ENCODE measurements at places on chromosomes 3 and 15.

DNA sequence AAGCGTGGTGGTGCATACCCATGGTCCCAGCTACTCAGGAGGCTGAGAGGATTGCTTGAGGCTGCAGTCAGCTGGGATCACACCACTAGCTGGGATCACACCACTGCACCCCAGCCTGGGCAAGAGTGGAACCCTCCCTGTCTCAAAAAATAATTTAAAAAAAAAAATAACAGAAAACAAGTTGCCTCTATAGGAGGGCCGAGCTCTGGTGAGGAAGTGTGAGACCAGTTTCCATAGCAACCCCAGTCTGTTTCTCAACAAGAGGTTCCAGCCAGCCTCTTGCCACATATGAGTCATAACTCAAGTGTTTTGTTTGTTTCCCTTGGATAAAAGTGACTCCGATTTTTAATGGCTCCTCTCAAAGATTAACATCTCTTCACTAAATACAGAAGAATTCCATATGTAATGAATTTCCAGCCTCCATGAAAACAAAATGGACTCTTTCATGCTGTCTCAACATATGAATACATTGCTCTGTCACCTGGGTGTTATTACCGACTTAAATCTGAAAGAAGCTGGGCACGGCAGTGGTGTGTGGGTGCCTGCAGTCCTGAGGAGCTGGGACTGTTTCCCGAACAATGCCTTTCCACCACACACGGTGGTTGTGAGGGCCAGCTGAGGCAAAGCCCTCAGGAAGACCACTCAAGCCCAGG is 19.7 kb downstream of the TMEM43 start:
- peak; percentile 39 for DNase-seq

DNA sequence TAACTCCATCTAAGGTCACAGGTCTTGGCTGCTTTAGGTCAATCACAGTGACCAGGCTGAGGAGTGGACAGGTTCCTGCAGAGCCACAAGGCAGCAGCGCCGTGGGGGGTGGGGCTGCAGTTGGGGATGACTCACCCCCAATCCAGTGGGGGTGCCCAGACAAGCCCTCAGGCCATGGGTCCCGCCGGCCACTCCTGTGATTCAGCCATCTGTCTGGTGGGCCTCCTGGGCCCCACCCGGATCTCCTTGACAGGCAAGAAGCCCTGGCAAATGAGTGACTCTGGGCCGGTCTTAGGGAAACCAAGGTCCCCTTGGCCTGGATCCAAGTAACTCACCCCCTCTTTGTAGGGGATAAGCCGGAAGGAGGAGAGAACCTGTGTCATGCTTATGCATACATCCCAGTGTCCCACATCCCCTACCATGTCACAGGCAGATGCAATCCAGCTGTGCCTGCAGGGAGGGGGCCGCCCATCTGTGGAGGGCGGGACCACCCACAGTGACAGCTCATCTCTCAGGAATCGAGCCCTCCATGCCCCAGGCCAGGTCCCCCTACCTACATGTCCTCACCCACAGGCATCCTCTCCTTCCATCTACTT is 495 bp upstream of the COL7A1 start:
- DNase-seq, result no peak

DNA sequence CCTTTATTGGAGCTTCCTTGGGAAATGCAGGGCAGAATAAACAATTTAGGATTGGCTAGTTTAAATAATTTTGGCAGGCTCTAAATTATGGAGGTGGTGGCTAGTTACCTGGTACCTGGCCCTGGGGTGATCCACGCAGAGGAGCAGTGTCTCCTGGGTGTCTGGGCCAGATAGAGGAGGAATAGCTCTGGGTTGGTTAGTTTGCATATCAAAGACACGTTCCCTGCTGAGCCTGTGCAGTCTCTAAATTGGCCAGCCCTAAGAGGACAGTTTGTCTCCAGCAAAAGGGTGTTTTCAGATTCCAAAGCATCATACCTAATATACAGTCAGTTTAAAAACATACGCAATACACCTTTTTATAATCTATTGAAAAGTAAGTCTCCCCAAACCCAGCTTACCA is 333.3 kb upstream of the TPM1 start:
- DNase-seq, result no peak

- no peak for DNase-seq
Observed at GRCh38 chr15:25832158-25832557, 31.0 kb downstream of the ATP10A start.

GRCh38 chr15:60591496-60592370 is 112.8 kb upstream of the ICE2 start:
- peak; percentile 46 for DNase-seq

DNA sequence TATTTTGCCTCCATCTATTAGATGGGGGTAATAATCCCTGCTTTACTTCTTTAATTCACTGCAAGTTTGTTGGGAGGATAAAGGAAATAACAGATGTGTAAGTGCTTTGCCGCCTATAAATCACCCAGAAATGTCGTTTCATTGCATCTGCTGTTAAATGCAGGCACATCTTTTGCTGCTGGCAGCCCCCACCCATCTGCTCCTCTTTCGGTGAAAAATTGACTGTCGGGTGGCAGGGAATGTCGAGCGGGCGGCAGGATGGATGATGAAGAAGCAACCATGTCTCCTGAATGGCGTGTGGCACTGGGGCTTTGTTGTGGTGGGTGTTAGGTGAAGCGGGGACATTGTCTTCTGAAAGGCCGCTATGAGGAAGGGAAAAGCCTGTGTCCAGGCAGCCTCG is 543 bp upstream of the REC114 start:
- no peak for DNase-seq

DNA sequence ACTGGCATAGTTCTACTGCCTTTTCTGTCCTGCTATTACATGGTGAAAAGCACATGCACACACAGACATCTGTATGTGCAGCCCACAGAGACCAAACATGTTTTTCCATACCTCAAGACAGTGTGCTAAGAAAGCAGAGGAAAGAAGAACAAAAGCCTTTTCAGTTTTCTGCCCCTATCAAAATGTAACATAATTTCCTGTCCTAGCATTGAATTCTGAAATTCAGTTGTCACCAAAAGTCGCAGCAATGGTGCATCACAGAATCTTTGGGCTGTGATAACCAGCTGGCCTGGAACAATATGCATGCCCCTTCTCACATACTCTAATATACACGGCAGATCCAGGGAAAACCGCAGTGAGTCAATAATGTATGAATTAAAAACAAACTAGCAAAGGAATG is 153.8 kb upstream of the RAP2B start:
- DNase-seq, result no peak

DNA sequence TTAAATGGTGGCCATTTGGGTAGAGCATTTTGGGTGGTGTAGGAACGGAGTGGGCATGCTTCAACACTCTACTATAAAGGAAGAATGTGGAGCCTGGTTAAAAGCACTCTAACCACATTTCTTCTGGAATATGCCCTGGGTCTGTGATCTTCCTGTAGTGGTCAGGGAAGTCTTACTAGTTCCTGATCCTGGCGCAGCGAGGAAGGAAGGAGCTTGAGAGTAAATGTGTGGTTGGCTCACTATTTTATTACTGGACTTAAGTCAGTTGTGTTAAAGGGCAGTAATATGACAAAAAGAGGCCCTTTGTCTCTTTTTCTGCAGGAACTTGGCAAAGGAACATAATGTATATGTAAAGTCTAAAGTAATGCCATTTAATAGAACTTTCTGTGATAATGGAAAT is 197.6 kb upstream of the ZPLD1 start:
- no peak for DNase-seq

DNA sequence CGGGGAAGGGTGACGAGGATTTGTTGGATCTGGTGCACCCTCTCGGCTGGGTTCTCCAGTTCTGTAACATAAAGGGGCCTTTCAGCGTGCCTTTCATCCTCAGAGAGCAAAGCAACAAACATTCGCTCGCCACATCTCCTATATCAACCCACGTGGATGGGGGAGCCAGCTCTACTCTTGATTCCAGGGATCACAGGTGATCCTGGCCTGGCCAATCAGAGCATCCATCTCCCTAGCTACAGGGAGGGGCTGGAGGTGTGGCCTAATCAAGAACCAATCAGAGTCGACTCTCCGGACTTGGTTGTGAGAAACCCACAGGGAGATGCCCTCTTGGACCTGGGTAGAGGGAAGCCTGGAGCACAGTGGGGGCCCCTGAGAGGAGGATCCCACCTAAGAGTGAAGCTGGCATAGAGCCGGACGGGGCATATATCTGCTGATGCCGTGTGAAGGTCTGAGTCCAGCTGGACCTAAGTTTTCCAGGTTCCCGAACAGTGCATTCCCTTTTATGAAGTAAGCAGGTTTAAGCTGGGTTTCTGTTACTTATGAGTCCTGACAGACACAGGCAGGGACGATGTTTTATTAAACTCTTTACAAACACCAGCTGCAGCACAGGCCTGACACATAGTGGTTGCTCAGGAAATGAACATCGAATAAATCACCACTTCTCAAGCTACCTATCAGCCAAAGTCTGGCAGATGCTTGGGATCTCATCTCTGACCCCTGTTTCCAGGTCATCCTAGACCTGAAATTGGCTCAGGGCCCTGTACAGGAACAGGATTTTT is 50.7 kb upstream of the RAD18 start:
- DNase-seq, result no peak

DNA sequence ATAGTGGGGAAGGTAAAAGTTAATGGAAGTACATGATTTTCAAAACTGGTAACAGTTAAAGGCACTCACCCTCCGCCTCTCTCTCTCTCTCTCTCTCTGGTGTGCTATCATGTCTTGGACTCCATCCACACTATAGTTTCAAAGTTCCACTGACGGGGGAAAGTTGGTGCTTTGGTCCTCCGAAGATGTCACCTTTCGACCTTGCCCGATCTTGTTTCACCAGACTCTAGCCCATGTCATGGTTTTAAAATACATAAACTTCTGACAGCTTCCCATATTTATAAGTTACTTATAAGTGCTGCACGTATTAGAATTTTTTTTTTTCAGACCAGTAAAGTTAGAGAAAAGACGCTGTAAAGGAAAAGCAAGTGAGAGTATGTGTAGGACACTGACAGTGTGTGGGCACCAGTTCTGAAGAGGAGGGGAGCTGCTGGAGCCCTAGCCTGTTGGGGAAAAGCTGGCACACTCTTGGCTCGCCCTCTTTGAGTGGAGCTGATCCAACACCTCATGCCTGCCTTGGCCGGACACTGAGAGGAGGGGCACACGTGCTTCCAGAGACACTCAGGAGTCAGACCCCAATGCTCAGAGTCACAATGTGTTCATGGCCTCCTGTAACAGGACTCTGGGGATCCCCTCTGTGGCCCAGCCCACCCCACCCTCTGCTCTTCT is 200.5 kb upstream of the TPM1 start:
- DNase-seq, result no peak

GRCh38 chr3:42115215-42115614 is 24.1 kb downstream of the TRAK1 start:
- DNase-seq, result no peak

DNA sequence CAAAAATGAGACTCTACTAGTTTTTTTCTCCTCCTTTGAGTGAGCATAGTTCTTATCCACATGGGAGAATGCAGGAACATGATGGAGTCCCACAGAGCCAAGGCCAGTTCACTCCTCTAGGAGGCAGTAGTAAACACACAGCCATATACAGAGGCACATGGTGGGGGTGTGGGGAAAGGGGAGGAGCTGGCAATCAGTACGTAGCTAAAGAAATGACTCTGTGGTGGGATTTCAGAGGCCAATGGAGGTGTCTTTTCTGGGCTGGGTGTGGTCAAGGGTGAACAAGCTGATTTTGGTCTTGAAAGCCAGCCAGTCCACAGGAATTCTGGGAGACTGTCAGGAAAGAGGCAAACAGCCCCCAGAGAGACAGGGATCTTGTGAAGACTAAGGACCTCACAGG is 6.6 kb upstream of the RAB11A start:
- peak; percentile 21 for DNase-seq

DNA sequence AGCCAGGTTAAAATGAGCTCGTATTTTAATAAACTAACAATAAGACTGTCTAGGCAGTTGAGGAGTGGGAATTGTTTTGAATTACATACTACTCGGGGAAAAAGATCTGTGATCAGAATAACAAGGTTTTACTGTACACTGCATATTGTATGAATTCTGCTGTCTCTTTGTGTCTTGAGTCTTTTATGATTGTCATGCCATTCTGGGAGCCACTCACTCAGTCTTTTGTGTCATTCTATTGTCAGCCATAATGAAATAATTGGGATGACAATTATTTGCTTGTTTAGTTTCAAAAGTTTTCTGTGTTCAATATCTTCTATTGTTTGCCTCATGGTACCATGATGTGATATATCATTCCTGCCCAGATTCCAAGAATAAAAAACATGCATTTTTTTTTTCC is 339.6 kb upstream of the TBL1XR1 start:
- DNase-seq, result no peak

DNA sequence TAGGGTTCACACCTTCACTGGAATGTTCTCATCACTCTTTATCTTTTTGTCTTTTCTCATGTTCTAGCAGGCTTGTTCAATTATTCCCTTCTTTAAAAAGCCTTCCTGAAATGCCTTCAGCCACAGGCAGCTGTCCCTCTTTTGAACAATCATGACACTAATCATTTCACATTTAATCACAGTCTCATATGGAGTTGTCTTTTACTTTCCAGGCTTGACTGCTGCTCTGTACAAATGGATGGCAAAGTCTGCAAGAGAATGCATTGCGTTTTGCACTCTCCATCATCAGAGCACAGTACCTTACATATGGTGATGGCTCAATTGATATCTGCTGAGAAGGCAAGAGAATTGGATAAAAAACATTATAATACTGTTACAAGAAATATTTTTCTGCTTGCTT is 529.8 kb downstream of the DIPK2A start:
- DNase-seq, result no peak

DNA sequence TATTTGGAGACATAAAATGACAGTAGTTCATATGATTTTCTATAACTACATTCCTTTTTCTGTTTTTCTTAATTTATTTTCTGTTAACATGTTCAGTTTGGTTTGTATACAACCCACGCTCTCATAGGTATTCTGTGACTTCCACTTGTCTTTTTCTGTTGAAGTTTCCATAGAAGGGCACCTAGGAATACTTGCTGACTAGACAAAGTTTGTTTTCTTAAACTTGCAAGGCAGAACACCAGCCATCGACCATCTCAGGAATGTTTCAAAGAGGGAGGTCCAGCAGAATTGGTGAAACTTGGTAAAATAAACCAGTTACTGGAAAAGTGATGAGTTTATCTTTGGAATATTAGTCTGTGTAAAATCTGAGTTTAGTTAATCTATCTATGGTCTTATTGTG is 403.2 kb upstream of the CADM2 start:
- no peak for DNase-seq

DNA sequence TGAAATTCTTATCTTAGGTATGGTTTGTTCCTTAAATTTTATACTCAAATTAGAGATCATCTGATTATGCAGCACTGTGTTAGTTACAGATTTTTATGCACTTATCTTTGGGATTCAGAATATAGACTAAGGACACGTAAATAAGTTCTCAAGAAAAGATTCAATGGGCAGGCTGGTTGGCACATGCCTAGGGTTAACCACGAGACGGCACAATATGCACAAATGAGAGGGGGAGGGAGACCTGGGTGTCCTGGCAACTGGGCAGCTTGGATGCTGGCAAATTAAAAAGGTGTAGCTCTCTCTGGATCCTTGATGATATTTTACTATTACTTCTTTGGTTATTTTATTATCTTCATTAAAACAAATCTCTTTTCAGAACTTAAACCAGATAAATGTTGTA is 672 bp downstream of the AADAC start:
- DNase-seq, result no peak

- peak; percentile 17 for DNase-seq
Observed at GRCh38 chr3:58009026-58009748, 965 bp downstream of the FLNB start.

- no peak for DNase-seq
Observed at GRCh38 chr3:55467099-55467498, 20.0 kb downstream of the WNT5A start.

GRCh38 chr15:28129231-28129848 is 30.2 kb upstream of the OCA2 start:
- DNase-seq, result no peak
